Cardiac muscle cell (in vitro differentiated cells and primary cell): ENCODE measurements at places on chromosomes 12 and 14.

- no peak for DNase-seq
These were observed 146.4 kb upstream of the ATXN7L3B start for GRCh38 chr12:74391283-74391682.

- no peak for DNase-seq
These were observed 141.6 kb downstream of the GPHN start for GRCh38 chr14:66649498-66649897.

DNA sequence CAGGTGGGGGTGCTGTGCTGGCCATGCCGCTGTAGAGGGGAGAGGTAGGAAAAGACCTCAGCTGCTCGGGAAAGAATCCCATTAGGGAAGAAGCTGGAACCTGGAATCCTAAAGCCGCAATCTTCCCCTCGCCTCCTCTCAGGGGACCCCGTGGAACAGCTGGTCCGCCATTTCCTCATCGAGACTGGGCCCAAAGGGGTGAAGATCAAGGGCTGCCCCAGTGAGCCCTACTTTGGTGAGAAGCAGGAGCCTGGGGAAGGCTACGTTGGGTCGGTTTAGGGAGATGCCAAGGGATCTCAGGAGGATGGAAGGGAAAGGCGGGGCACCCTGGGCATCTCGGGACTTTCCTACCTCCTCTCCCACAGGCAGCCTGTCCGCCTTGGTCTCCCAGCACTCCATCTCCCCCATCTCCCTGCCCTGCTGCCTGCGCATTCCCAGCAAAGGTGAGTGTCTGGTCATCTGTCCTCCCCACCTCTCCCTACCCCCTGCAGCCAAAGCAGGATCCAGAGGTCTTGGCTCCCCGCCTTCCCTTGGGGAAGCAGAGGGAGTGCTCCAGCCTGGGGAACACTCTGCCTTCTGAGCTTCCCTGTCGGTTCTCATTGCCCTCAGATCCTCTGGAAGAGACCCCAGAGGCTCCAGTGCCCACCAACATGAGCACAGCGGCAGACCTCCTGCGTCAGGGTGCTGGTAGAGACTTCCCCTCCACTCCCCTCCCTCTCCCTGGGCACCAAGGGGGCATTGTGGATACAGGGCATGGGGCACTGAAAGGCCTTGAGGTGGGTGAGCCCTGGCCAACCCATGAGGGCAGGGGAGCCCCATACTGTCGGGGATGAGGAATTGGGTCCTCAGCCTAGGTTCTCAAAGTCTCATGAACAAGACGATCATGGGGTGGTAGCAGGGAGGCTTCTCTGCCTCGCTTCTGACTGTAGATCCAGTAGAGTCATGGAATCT, 12.4 kb downstream of the TNS2 start:
- DNase-seq, result no peak

- DNase-seq, result no peak
These were observed 349 bp downstream of the CDC42BPB start for GRCh38 chr14:103057028-103057371.

- DNase-seq, result peak; percentile 82
These were observed 159.5 kb downstream of the ZFP36L1 start for GRCh38 chr14:68633131-68633991.

DNA sequence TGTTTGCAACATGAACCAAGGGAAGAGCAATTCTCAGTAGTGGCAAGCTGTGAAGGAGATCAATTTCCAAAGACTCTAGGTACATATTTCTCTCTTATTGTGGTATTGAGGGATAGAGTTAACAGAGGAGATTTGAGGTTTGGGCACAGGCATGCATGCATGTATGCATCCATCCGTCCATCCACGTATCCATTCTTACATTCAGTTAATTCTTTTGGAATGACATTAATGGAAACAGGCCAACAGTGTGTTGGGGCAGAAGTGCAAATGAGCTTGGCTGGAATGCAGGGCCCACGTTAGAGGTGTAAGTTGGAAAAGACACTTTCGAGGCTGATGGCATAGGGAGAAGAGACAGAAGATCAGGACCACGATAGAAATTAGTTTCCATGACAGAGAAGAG, 216.9 kb upstream of the PELI2 start:
- DNase-seq, result no peak

GRCh38 chr12:76860256-76860655, 18.6 kb downstream of the CSRP2 start:
- no peak for DNase-seq
